ENCODE measurements at places on chromosomes 1 and 21.

GRCh38 chr21:40972151-40972550 lies 125.2 kb upstream of the DSCAM start:
- DNase-seq = no peak

DNA sequence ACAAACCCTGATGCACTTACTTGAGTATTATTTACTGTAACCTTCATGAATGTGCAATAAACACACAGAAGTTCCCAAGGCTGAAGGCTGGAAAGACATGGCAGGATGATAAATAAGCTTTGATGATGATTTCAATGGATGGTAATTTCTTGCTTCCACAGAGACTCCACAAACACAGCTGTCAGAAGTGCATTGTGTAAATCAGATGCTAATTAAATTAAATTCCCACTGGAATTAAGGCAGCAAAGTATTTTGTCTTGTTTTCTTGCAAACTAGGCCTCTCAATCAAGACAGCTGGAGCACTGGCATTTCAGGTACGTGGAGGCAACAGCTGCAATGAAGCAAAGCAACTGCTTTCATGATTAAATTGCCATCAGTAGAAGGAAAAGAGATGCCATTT lies 24.1 kb downstream of the FAM177B start:
- DNase-seq = no peak

GRCh38 chr1:148290881-148291280 lies 138.8 kb upstream of the NBPF11 start:
- DNase-seq = no peak

DNA sequence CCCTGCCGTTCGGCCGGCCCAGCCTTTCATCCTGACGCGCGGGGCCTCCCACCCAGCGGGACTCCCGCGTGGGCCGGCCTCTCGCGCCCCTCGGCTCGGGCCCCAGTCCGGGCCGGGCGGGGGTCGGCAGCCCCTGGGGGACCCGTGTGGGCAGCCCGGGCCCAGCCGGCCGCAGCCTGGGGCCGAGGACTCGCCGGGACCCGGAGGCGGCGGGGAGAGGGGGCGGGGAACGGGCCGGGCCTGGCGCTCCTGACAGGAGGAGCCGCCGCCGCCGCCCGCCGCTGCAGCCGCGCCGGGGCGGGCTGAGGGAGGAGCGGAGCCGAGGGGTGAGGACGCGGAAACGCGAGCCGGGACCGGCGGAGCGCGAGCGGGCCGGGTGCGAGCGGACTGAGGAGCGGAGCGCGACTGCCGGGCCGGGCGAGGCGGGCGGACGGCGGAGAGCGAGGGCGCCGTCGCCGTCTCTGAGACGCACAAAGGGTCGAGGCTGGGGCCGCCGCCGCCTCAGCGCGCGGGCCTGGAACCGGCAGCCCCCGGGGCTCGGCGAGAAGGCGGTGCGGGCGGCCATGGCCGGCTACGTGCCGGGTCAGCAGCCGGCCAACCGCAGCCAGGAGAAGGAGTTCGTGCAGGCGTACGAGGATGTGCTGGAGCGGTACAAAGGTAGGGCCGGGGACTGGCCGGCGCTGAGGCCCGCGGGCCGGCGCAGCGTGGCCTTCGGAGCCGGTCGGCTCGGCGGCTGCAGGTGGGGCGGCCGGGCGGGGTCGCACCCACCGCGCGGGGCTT lies 79.1 kb downstream of the NDUFS5 start:
- peak; percentile 52 for DNase-seq

- DNase-seq = no peak
These were observed 25.7 kb upstream of the IVNS1ABP start for GRCh38 chr1:185342672-185343259.

GRCh38 chr1:94949681-94950661 lies 23.1 kb upstream of the CNN3 start:
- no peak for DNase-seq

GRCh38 chr1:107871259-107871658 lies 93.7 kb downstream of the VAV3 start:
- DNase-seq = no peak

DNA sequence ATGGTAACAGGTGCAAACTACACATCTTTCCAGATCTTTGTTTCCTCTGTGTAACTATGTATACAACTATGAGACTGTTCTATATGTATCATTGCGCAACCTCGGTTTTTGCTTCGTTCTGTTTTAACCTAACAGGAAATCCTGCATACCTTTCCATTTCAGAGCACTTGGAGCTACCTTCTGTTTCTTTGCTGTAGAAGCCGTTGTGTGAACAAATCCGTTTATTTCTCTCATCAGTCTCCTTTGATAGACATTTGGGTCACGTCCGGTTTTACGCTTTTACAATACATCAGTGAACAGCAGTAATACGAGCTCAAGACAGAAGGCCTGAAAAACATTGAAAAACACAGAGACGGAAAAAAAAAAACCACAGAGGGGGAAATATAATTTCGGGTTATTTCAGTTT lies 10.5 kb downstream of the ATP5IF1 start:
- peak; percentile 17 for DNase-seq

GRCh38 chr1:236334893-236335545 lies 53.3 kb upstream of the ERO1B start:
- no peak for DNase-seq

DNA sequence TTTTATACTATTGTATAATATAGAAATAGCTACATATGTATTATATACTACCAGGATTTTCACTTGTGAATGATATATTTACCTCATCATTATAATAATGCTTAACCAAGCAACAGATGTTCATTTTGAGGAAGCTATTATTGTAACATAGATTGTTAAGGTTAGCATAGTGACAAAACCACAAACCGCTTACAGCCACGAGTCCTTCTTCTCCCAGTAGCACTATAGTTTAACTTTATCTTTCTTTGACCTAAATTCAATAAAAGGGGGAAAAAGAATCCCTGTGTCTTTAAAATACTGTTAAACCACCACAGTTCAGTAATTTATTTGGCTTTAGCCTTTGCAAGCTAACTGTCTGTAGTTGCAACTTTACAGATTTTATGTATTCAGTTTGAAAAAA lies 1039.4 kb upstream of the B3GALT2 start:
- DNase-seq = no peak

- DNase-seq = no peak
These were observed 14.1 kb upstream of the SVBP start for GRCh38 chr1:42831273-42831672.

DNA sequence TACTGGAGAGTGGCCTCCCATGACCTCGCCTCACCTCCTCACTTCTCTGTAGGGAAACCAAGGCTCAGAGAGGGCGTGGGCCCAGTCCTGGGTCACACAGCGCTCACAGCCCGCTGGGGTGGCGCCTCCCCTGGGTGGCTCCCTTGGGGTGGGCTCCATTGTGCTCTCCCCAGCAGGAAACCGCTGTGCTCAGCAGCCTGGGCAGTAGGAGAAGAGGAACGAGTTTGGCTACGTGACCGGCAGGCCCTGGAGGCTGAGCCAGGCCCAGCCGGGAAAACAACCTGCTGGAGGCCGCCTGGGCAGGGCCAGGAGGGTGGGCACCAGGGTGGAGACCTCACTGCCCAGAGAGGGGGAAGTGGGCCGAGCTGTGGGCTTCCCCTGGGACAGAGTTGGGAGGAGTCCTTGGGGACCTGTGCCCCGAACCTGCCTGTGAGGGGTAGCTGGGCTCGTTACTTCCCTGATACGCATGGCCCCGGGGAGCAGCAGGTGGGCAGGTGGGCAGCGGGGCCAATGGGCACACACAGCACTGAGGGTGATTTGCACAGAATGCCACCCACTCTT lies 15.0 kb upstream of the FAM131C start:
- DNase-seq = no peak

- DNase-seq = no peak
These were observed 25.2 kb downstream of the LAMC1 start for GRCh38 chr1:183048087-183049085.

- no peak for DNase-seq
These were observed 15.6 kb downstream of the UTP11 start for GRCh38 chr1:38028105-38028591.

DNA sequence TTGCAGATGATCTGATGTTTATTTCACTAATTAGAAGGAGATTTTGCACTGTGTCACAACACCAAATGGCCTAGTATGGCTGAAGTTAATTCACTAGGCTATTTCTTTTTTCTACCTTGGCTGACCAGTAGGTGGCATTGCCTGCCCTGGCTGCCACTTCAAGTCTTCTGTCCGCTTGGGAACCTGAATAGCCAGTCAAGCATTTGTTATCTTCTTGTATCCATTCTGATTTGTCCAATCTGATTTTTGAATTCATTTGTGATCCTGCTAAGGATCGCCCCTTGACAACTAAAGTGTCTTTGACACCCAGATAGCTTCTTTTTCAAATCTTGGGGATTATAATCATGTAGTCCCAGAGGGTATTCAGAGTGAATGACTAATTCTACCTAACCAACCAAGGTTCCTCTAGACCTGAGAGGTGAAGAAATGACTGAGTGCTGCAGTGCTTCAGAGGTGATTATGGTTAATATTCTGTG lies 99.4 kb downstream of the GIPC2 start:
- DNase-seq = peak; percentile 63

DNA sequence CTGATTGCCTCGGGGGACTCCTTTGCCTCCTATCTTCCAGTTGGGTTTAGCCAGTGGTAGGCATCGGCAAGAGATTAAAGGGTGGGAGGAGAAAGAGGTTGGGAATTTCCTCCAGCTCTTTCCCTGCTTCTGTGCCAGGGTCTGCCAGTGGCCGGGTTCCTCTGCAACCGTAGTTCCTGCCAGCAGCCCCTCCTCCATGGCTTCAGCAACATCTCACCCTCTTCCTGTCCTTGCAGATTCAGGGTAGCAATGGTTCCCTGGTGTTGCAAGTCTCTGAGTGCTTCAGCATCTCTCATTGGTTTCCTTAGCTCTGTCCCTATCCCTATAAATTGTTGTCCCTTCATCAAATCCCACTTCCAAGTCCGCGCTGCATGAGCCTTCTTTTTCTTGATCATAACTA lies 223.1 kb upstream of the JUN start:
- no peak for DNase-seq

DNA sequence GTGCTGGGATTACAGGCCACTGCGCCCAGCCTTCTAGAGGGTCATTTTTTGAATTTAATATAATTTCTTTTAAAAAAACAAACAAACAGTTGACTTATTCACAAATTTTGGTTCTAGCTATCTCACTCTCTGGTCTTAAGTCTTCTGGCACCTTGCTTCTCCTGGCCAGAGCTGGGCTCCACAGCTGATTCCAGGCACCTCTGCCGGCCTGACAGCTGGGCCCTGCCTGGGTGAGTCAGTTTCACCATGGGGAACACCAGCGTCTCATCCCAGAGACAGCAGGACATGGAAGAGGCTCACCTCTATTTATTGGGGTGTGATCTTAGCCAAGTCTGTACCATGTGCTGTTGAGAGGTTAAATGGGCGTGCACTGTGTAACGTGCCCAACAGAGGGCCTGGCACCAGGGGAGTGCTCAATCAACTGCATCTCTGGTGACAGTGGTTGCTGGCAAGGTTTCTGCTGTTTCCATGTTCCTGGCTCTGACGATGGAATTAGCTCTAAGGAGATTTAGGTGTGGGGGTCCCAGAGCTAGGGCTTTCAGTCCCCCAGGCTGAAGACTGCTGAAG lies 956 bp downstream of the CPLANE2 start:
- no peak for DNase-seq

DNA sequence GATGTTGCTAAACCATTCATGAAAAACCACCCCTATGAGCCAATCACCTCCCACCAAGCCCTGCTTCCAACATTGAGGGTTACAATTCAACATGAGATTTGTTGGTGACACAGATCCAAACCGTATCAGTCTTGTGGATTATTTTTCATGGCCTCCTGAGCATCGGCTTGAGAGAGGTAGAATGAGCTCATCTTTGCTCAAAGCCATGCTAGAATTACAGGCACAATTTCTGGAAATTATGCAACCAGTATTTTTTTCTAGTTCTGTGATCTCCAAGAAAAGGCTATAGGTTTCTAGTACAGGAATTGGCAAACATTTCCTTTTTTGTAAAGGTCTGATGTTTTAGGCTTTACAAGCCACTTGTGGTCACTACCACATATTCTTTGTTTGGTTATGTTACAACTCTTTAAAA lies 219.4 kb downstream of the DUSP10 start:
- DNase-seq = no peak

- no peak for DNase-seq
These were observed 380.3 kb downstream of the PLPP3 start for GRCh38 chr1:56199061-56199460.

GRCh38 chr1:73676186-73676585 lies 521.8 kb downstream of the LRRIQ3 start:
- DNase-seq = no peak

DNA sequence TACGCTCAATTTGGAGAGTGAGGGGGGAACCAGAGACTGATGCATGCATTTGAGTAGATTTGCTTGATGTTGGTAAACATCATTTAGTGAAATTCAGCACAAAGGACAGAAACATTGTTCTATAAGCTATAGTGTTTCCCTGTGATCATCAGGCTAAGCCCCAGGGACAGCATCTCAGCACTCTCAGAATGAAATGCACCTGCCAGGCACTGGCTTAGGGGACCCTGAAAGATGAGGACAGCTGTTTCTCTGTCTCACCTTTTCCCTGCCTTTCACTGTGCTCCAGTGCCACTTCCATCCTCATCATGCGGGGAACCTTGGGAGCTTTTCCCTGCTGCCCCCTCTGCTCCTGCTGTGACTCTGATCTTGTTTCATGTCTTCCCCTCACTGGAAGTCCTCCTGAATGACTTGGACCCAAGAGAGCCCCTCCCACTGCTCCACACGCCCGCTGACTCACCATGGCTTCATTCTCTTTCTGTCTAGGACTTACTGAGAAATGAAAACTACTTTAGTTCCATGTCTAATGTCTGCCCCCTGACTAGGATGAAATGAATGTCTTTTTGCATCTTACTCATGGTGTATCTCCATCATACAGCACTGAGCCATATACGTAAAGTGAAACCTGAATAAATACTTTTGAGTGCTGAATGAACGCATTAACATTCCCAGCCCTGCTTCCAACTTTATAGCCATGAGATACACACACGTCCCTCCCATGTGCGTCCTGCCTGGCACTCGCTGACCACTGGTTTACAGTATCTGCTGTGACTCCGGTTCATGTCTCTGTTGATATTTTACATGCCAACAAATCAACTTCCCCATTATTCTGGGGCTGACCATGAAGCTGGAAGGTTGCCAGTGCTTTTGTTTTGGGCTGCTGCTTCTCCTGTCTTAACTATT lies 182.0 kb downstream of the PCP4 start:
- no peak for DNase-seq

GRCh38 chr21:40053007-40053406 lies 185.8 kb downstream of the PCP4 start:
- peak; percentile 82 for DNase-seq

DNA sequence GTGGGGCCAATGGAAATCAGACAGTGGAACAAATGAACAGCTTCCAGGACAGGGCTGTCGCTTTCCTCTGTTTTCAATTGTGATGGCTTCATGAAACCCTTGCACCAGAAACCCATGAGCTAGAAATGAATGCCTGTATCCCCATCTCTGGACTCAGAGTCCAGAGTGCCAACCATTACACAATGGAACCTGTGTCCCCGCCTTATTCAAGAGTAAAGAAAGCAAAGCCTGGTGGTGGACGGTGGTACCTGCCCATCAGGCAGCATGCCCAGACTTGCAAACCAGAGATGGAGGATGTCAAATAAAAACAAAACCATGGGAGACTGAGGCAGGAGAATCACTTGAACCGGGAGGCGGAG lies 4.4 kb upstream of the CAPN2 start:
- DNase-seq = no peak

GRCh38 chr1:197773856-197774255 lies 1.4 kb downstream of the DENND1B start:
- DNase-seq = no peak
